HT1080 (cell line): ENCODE measurements at places on chromosomes 12 and 14.

DNA sequence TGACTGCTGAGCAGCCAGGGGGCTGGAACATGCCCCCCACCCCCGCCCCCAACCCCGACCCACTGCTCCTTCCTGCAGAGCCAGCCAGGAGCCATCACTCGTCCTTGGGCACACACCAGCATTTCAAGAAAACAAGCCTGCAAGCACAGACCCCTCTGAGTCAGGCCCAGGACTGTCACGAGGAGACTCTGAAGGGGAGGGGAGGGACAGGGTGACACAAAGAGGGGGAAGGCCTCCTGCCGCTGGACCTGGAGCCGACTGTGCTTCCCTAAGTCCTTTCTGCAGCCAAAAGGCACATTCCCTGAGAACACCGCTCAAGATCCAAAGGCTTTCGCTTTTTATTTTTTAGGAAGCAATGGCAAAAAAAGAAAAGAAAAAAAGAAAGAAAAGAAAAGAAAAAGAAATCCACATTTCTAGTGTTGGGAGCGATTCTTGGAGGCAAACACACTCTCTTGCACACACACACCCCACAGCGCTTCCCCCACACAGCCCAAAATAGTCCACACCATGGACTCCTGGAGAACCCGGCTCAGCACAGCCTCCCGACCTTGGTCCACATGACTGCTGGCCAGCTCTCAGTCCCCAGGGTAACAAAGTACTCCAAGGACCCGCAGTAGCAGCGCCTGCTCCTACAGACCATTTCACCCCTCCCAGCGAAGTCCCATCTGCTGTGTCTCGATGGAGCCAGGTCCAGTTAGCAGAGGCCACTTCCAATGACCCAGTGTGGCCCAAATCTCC, 101.7 kb downstream of the DPF3 start:
- DNase-seq: no peak

DNA sequence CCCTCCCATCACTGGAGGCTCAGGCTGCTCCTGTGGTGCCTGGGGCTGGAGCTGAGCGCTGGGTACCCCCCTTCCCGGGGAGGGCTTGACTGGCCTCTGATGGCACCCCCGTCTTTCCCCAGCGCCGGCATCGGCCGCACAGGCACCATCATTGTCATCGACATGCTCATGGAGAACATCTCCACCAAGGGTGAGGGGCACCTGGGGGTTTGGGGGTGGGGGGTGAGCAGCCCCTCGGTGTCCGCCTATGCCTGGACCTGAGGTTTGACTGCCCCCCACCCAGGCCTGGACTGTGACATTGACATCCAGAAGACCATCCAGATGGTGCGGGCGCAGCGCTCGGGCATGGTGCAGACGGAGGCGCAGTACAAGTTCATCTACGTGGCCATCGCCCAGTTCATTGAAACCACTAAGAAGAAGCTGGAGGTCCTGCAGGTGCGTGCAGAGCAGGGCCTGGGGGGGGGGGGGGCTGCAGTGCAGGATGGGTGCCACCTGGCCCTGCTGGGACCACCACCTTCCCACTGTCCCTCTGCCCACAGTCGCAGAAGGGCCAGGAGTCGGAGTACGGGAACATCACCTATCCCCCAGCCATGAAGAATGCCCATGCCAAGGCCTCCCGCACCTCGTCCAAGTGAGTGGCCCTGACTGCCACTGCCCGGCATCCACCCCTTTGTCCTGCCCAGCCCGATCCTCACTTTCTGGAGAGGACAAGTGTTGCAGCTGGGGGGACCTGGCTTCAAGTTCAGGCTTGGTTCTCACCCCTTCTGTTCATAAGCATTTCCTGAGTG, 8.8 kb downstream of the PTPN6 start:
- DNase-seq: no peak

GRCh38 chr12:28158353-28158752, 31.9 kb upstream of the CCDC91 start:
- DNase-seq: no peak

DNA sequence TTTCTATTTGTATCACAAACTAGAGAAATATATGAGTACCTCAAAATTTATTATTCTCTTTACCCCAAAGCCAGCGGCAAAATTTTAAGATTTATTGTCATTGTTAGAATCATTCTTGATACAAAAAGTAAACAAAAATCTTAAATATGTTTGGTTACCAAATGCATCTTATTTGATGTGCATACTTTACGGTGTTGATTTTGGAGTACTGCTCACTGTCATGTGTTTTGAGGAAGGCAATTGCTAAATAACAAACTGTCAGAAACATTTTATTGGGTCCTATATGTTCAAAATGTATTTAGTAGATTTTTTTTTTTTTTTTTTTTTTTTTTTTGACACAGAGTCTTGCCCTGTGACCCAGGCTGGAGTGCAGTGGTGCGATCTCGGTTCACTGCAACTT, 124.9 kb downstream of the PTPRR start:
- no peak for DNase-seq

- no peak for DNase-seq
Observed at GRCh38 chr12:30108666-30109065, 324.9 kb upstream of the TMTC1 start.
